ENCODE measurements at places on chromosomes 1 and 21. TPM values are rescaled to one million over a fixed set of nuclear protein-coding genes. Genes with fewer than 3 reads are reported as not detected.

The NBPF10 gene
- 1.4 TPM for total RNA-seq

- no peak for DNase-seq
Observed at GRCh38 chr1:53339736-53340635, 12.1 kb upstream of the LRP8 start.

The CADM3 gene
- total RNA-seq: not detected

GRCh38 chr1:195243492-195243891 is 1364.7 kb downstream of the KCNT2 start:
- no peak for DNase-seq

DNA sequence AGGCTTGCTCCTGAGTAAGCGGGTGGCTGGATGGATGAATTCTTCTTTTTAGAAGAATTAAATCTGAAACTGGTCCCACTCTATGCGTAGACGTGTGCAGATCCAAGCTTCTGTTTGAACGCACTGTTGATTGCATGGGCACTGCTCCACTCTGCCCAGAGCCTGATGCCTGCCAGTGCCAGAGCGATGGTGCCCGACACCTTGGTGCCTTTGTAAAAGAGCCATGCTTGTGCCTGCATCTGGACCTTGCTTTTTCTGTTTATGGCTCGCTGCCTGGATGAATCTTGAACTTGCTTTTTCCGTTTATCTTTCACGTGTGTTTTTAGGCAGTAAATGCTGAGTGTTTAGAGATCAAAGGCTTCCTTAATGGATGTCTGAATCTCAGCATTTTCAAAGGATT is 15.0 kb upstream of the PWP2 start:
- DNase-seq: no peak

DNA sequence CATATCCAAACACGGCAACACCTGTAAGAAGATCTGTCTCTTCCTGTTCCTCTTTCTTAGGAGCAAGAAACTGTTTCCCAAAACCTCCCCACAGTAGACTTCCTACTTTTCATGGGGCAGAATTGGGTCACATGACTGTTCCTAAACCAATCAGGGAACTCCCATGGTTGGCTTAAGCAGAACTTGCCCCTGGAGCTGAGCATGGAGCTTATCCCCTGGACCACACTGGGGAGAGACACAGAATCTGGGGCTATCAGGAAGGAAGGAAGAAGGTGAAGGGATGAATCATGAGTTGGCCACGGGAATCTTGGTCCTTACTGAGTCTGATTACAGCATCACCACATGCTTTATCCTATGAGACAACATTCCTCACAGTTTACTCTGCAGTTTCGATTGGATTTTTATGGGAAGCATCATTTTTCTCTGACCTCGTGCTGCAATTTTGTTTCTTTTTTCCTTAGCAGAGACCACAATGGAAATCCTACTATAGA is 81.8 kb downstream of the CDC7 start:
- no peak for DNase-seq

DNA sequence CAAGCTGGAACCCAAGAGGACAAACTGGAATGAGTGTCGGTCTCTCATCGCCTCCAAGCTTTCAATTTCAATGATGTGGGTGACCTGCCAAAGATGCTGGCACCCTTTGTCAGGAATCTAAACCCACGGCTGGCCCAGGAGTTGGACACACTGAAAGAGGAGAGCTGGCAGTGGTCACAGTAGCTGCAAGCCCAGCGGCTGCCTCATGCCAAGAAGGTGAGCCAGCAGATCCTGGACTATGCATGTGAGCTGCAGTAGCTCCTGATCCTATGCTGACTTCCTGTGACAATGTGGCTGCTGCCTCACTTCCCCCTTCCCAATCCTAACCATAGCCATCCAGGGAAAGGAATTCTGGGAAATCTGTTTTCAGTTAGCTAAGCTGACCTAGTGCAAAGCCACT is 117.0 kb upstream of the VAV3 start:
- no peak for DNase-seq

Data from activated CD4-positive, alpha-beta T cell treated with anti-CD3 and anti-CD28 coated beads for 36 hours (primary cell).